ENCODE measurements at places on chromosomes 2 and 18.
A peak's percentile ranks its signal among the peaks of the same experiment; 100 is the strongest.

GRCh38 chr2:184727813-184728212 is 129.5 kb downstream of the ZNF804A start:
- no peak for DNase-seq

DNA sequence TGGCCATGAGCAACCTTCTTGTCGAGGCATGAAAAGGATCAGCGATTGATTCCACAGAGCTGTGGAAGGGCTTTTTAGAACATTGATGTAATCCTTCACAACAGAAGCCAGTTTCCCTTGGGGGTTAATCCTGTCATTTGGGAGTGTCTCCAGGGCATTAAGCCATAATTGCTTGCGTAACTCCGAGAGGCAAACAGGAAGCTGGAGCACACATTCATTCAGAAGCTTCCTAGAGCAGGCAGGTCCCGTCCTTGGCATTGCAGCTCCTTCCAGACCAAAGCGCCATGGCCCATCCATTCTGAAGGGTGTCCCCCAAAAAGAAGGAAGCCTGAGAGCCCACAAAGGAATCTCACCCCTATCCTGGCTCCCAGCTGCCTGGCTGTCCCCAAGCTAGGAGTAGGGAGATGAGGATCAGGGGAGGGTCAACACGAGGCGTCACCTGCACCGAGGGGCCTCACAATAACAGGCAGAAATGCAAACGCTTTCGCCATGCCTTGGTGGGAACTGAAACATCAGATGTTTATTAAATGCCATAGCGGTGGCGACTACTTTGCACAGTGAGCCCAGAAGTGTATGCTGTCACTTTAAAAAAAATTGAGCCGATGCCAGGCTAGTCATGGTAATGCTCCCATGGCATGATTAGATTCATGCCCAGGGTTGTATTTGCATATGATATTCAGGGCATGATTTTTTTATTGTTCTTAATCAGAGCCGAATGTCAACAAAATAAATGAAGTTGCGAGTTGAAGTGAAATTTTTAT is 339.4 kb downstream of the BCL11A start:
- peak; percentile 22 for DNase-seq

GRCh38 chr2:231709981-231710798 is 1.9 kb downstream of the PTMA start:
- peak; percentile 85 for DNase-seq

DNA sequence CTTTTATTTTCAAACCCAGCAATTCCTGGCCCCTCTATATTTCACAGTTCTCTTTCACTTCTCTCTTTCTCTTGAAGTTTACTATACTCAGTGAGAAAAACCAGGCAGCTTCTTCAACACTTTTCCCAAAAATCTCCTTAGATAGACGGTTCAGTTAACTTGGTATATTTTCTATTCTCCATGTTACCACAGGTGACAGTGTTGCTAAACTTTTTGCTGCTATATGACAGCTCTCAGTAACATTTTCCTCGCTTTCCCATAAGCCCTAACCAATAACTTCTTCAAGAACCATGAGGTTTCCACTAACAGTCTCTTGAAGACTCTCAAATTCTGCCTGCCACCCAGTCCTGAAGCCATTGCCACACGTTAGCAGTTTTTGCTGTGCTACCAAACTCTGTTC is 45.8 kb downstream of the CYBRD1 start:
- DNase-seq, result peak; percentile 39

- DNase-seq, result peak; percentile 21
Measured at GRCh38 chr2:202018950-202019349, 14.7 kb upstream of the FZD7 start.

- DNase-seq, result peak; percentile 42
Measured at GRCh38 chr2:102278720-102279390, 32.5 kb upstream of the IL1RL1 start.

DNA sequence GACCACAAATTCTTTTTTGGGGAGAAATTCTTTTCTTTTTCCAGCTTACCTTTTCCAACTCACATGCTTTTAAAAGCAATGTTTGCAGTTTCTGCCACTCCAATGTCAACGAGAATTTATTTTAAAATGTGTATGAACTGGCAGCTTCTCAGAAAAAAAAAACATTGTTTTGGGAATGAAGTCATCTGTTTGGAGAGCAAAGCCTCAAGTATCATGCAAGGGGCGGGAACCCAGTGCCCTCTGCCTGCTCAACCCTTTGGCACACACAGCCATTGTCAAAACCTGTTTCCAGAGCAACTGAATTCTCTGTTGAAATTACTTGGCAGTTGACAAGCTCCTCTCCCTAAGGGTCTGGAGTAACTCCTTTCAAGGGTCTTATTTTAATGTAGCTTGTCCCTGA is 128.5 kb downstream of the QPCT start:
- DNase-seq, result peak; percentile 87
